SK-N-DZ (cell line): ENCODE measurements at places on chromosomes 16 and 17.

- DNase-seq: no peak
Observed at GRCh38 chr17:49249292-49249794, 18.8 kb upstream of the PHOSPHO1 start.

DNA sequence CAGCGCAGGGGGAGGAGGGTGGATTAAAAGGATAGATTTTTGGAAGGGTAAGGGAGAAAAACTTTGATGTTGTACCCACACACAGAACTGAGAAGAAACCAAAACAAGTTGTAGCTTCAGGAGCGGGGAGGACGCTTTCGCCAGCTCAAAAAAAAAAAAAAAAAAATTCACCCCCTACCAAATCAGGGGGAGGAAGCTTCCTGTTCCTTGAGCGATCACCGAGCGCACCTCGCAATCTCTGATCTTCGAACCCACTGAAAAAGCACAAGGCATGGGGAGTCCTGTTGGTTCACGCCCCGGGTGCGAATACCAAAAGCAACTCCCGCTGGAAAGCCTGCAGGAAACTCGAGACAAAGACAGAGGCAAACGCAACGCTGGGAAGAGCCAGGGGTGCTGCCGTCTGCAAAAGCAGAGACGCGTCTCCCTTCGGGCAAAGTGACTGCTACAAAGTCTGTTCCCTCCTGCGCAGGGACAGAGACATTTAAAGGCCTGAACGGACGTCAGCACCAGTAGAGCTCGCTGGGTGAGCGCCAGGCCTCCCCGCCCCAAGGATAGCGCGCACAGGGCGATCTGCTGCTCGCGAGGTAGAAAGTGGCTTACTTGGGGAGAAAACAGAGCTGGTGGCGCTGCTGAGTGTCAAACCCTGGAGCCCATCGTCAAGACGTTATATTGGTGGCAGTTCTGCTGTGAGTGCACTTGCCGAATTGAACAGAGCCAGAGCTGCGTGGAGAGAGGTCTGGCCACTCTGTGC lies 190.4 kb downstream of the USP22 start:
- peak; percentile 20 for DNase-seq

GRCh38 chr17:58281511-58282011 lies 826 bp upstream of the MPO start:
- DNase-seq: no peak

DNA sequence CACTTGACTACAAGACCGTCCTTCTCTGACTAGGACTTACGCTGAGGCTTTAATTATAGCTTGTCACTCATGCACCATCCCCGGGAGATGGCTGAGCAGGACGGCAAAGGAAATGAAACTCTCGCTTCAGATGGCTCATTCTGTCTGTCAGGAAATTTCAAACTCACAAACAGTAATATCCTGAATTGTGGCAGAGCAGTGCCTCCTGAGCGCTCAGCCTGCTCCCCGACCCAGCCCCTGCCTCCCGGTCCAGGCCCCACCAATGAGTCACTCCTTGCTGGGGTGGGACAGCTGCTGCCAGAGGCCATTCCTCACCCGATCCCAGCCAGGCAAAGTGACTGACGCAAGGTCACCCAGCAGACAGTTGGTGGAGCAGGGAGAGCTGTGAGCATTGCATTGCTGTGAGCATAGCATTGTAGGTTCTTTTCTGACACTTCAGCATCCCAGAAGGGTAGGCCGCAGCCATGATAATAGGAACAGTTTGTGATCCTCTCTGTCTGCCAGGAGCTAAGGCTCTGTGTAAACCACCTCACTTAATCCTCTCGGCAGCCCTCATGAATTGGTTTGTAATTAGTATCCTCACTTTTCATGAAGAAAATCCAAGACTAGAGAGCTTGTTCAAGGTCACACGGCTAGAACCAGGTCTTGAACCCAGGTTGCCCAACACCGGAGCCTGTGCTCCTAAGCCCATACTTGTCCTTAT lies 20.9 kb downstream of the CCDC182 start:
- DNase-seq: no peak

DNA sequence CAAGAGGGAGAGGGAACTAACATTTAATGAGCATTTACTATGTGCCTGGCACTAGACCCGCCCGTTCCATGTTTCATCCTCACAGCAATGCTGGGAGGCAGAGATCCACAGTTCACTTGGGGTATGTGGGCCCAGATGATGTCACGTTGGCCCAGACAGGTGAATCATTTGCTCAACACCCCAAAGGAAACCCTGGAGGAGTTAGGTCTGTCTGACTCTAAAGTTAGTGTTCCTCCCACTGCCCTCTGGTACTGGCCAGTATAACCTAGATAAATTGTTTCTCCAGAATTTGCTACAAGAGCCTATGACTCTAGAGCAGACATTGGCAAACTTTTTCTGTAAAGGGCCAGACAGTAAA lies 164.6 kb downstream of the VPS53 start:
- no peak for DNase-seq

DNA sequence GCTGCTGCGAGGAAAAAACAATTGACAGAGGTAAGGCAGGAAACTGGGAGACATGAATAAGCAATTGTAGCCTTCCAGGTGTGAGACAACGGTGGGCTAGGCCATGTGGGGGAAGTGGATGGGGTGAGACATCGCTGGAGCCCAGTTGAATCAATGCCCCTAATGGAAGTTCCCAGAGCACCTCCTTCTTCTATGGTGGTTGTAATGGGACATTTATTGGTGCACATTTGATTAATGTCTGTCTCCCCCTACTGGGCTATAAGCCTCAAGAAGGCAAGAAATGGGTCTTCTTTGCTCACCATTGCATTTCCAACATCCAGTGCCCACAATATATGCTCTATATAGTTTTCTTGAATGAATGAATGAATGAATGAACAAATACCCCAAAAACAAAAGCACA lies 22.7 kb upstream of the CD300E start:
- no peak for DNase-seq

GRCh38 chr16:54055864-54056263 lies 230.7 kb downstream of the IRX3 start:
- no peak for DNase-seq

GRCh38 chr16:87570938-87571867 lies 31.1 kb upstream of the JPH3 start:
- peak; percentile 78 for DNase-seq

DNA sequence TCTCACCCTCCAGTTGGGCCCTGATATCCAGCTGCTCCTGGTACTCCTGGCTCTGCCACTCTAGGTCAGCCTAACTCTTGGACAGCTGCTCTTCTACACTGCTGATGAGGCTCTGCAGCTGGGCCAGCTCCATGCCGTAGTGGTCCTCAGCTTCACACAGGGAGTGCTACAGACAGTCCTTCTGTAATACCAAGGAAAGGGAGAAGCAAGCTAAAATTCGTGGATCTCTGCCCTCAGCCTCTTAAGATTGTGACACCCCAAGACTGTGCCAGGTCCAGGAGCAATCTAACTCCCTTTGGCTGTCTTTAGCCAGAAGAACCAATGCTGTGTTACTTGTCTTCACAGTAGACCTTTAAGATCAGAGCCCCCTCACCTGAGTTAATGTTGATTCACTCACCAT lies 7.7 kb upstream of the KRT38 start:
- no peak for DNase-seq

GRCh38 chr16:57126411-57126810 lies 34.0 kb downstream of the CPNE2 start:
- DNase-seq: no peak

DNA sequence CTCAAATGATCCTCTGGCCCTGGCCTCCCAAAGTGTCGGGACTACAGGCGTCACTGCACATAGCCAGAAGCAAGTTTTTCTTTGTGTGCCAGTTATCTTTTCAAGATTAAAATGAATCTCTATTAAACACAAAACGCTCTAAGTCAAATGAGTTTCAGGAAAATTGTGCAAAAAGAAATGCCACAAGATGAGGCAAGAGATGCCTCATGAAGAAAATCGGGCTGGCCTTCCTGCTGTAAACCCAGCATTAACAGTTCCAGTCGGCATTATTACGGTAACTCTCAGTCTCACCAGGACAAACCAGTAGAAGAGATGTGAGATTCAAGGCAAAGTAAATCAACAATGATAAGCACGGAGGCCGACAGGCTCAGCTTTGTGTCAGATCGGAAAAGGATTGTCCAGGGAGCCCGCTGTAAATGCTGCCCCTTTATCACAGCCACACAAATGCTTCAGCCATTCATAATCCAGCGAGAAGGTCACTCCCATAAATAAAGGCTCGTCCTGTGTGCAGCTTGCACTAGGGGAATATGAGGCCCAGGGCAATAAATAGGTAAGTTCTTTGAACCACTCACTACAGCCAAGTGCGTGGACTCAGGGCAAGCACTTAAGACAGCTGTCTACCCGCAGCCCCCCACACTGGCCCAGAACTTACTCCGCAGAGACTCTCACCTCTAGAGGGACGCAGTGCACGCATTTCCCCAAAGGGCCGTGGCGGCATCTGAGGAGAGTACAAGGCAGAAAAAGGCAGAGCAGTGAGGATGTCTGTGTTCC lies 27.2 kb downstream of the NPLOC4 start:
- DNase-seq: no peak

DNA sequence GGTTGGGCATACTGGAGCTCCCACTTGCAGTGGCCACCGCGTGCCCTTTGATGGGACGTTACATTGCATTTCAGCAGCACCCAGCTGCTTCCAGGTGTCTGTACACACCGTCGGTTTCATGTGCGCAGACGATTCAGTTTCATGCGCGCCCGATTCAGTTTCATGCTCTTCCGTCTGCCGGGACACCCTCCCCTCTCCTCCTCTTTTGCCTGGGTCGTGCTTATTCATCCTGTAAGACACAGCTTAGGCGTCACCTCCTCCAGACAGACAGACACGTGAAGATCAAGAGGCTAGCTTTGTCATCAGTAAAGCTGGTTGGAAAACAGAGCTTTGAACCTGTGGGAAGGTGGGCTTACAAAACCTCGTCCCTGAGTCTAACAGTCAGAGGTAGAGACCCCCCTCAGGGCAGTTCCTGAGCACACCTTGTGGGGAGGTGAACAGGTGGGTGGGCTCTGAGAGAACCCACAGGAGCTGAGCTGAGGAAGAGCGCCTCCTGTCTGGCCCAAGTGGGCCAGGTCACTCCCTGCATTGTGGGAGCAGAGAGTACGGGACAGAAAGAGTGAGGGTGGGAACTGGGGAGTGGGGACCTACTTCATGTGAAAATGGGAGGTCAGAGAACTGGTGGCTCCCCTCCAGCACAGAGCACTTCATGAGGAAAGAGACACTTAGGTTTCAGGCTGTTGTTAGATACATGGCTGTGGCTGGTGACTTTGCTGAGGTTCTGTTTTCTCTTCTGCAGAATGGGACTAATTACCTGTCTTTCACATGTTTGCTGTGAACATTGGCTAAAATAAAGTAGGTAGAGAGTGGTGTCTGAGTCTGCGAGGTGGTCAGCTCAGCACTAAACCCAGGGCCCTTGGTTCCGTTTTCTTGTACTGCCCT lies 122.1 kb downstream of the SNX29 start:
- DNase-seq: no peak

DNA sequence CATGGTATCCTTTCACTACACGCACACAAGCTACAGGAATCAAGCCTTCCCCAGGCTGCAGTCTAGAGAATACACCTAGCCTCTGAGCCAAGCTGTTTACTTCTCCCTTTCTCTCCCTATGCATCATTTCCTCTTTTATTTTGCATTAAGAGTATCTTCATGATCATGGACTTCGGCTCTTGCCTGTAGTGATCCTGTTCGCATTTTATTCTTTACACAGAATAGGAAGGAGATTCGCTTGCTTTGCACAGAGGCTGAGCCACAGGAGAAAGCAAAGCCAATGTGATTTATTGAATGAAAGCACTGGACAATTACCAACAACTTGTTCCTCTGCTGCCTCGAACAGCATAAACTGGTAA lies 172.7 kb downstream of the ANKFN1 start:
- DNase-seq: no peak

GRCh38 chr16:63614429-63614828 lies 1507.4 kb downstream of the CDH11 start:
- DNase-seq: peak; percentile 12

DNA sequence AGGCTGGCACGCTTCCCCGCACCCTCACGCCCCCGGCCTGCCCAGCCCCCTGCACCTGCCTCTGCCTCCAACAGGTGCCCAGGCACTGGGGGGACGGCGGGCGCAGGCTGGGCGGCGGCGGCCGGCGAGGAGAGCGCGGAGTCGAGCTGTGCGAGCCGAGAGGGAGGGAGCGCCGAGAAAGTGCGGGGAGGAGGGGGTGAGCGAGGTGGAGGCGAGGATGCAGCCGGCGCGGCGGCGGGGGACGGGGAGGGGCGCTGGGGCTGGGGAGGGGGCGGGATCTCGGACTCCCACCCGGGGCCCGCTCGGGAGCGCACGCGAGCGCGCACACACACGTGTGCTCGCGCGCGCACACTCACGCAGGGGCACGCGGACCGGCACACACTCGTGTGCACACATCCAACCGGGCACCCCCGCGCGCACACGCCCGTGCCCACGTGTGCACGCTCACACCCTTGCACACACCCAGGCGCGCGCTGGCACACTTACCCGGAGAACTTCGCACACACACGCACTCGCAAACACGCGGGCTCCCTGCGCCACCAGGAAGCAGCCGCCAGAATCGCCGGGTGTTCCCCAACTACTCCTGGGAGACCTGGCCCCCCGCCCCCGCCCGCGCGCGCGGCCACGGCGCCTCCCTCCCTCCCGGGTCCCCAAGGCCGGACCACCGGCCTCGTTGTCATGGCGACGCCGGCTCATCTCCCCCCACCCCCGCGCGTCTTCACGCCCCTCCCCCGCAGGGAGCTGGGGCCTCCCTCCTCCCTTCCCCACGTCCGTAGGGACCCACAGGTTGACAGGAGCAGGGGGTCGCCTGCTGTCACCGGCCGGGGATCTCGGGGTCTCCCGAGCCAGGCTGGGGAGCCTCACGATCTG lies at the start of gene DOC2A:
Gene DOC2A, minus strand, starts transcription at position 184 of the 870 bp plus-strand sequence. CDS start 805 bp downstream, outside the sequence.
- DNase-seq: peak; percentile 67

DNA sequence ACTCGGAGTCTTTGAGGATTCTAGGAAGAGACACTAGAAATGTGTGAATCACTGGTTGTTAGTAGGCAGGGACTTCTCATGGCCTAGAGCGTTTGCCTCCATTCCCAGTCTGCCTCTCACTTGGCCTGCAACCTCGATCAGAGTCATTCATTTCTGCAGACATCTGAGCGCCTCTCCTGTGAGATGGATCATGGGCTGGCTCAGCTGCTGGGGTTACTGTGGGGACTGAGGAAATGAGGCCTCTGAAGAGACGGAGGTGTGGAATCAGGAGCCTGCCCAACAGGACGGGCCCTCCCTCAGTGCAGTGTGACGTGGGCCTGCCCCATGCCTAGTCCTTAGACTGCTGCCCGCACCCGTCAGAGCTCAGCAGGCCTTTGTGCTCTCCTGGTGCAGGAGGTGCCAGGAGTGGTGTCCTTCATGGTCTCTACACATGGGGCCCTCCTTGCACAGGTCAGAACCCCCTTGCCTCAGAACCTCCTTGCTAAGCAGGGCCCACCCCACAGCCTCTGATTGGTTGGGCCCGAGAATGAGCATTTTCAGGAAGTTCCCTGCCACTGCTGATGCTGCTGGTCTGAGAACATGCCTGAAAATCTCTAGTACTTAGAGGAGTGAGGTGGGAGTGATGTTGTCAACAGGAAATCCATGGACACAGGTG lies 99.4 kb downstream of the NPIPB11 start:
- no peak for DNase-seq

- peak; percentile 18 for DNase-seq
Observed at GRCh38 chr16:10181196-10182162, 749 bp downstream of the GRIN2A start.

GRCh38 chr17:564526-565065 lies 150.0 kb downstream of the VPS53 start:
- no peak for DNase-seq
